NCI-H2029 treated with DMSO at 0.1 percent for 48 hours (cell line): ENCODE measurements at places on chromosomes 6 and 20.
A peak's percentile ranks its signal among the peaks of the same experiment; 100 is the strongest.

- DNase-seq = no peak
Measured at GRCh38 chr20:50815162-50815989, 20.5 kb downstream of the BCAS4 start.

GRCh38 chr6:166484863-166485262 lies 101.6 kb downstream of the RAMACL start:
- DNase-seq = no peak

- no peak for DNase-seq
Measured at GRCh38 chr20:44496976-44497375, 21.3 kb downstream of the TTPAL start.

- DNase-seq = no peak
Measured at GRCh38 chr20:34862724-34863123, 9.9 kb downstream of the GGT7 start.

GRCh38 chr6:17393892-17394631 lies 667 bp downstream of the CAP2 start:
- no peak for DNase-seq

GRCh38 chr20:888057-888456 lies 28.1 kb downstream of the ANGPT4 start:
- no peak for DNase-seq

GRCh38 chr20:44066645-44067606 lies 120.1 kb downstream of the JPH2 start:
- DNase-seq = no peak

- no peak for DNase-seq
Measured at GRCh38 chr6:57432157-57432556, 114.7 kb downstream of the PRIM2 start.

GRCh38 chr6:21955053-21955595 lies 341.7 kb downstream of the PRL start:
- DNase-seq = no peak

DNA sequence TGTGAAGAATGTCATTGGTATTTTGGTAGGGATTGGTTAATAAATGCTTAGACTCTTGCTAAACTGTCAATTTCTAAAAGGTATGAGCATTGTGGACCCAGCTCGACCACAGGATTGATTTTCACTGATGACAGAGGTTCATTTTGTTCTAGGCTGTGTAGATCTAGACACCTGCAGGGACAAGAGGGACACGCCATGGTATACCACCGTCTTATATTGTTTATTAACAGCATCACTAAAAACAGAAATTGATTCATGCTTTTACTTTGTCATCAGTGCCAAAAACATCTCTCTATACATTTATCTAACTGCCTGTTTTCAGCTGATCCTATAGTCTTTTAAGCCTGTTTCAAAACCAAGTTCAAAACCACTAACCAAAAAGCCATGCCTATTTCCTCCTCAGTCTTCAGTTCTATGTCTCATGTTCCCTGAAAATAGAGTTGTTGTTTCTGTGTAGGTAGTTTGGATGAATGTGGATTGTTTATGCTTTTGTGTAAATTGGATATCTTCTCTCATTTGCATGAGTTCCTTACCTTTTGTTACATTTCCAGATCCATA lies 109.8 kb downstream of the JAG1 start:
- DNase-seq = no peak

GRCh38 chr6:53264915-53265607 lies 83.7 kb downstream of the ELOVL5 start:
- DNase-seq = no peak

DNA sequence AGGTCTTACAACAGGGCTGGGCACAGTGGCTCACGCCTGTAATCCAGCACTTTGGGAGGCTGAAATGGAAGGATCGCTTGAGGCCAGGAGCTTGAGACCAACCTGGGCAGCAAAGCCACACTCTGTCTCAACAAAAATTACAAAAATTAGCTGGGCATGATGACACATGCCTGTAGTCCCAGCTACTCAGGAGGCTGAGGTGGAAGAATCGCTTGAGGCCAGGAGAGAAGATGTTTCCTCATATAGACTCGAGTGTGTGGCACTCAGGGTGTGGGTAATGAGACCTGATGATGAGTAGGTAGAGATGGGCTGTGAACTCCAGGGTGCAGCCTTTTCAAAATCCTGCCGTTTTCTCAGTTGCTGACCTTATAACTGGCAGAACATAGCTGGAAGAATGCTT lies 125.3 kb upstream of the FOXO3 start:
- DNase-seq = no peak

DNA sequence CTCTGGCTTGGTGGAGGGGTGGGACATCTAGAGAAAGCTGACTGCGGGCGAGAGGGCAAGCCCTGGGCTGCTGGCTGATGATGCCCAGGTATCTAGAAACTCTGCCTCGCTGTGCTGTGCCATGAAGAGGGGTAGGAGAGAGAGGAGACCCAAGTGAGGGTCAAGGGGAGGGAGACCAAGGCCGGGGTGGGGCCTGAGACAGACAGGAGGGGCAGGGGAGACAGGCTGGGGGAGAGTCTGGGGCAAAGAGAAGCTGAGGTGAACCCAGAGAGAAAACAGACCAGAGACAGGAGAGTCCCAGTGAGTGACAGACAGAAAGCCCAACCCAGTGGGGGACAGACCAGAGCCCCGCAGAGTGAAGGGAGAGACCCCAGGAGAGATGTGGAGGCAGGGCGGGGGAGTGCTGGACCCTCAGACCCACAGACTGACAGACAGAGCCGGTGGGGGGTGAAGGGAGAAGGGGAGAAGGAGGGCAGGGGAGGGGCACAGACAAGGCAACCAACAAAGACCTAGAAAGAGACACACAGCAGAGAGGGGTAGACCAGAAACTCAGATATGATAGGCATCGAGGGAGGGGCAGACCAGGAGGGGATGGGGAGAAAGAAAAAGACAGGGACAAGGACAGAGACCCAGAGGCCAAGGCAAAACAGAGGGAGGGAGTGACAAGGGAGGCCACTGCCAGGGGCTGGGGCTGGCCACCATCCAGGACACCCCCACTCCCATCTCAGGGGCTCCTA lies 5.9 kb downstream of the TEAD3 start:
- no peak for DNase-seq

GRCh38 chr20:31565699-31566318 lies 39.3 kb upstream of the ID1 start:
- no peak for DNase-seq

DNA sequence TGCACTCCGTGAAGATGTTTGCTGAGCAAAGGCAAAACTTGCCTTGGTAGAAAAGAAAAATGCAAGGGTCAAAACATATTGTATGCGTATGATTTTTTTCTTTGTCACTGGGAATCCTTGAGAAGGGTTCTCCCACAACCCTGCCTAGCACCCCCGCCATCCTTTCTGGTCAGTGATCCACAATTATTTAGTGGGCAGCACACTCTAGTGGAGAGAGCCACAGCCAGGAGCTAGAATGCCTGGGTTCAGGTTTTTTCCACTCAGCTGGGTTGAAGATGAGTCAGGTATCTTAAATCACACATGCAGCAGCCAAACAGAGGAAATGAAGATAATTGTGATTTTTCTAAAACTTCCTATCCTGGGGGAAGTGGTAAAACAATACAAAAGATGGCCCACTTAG lies 243.1 kb downstream of the PKHD1 start:
- no peak for DNase-seq

- peak; percentile 42 for DNase-seq
Measured at GRCh38 chr6:98832284-98833056, 1.9 kb upstream of the POU3F2 start.

DNA sequence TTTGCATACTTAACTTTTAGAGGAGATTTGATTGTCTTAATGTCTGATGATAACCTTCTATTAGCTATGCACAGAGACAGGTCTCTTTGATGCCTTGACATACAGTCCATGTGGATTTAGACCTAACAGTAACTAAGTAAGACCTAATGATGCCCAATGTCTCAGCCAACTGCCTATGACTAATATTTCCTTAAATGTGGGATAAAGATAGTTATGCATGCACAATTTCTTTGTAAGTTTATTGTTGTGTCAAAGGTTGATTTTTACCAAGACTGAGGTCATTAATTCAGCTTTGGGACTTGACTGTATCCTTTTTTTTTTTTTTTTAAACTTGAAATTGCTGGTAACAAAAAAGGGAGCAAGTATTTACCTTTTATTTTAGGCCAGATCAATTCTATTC lies 450.0 kb downstream of the HAO1 start:
- no peak for DNase-seq

DNA sequence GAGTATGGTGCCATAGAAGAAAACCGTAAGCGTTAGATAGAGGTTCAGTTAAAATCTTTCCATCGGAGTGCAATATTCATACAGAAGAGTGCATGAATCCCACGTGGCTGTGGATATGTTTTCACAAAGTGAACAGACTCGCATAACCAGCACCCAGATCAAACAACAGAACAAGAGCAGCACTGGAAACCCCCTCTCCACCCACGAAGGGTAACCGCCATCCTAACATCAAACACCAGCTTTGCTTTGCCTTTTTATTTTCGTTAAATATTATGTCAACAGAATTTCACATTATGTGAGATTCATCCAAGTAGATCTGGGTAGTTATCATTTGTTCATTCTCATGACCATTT lies 4.7 kb downstream of the GTSF1L start:
- no peak for DNase-seq

DNA sequence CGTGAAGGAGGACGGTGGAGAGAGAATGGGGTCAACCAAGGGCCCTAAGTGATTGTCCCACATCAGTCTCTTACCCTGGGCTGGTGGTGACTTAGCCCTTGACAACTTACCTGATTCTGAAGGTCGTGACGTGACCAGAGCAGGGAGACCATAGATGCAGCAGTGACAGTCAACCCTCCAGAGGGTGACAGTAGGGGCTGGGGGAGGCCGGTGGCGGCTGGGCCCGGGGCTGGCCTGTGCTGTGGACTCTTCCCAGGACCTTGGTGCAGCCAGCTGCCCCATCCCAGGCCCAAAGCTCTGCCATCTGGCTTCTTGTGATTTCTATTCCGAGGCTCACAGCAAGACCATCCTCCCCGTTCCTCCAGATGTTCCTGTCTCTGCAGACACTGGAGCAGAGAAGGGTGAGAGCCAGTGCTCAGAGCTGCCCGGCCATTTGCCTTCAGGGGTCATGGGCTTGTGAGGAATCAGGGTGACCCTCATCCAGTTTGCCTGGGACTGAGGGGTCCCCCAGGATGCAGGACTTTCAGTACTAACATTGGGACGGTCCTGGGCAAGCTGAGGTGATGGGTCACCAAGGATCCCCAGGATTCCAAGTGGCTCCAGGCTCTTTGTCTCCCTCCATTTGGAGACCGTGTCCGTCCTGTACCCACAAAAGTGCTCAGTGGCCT lies 36.0 kb downstream of the SUMO4 start:
- no peak for DNase-seq

DNA sequence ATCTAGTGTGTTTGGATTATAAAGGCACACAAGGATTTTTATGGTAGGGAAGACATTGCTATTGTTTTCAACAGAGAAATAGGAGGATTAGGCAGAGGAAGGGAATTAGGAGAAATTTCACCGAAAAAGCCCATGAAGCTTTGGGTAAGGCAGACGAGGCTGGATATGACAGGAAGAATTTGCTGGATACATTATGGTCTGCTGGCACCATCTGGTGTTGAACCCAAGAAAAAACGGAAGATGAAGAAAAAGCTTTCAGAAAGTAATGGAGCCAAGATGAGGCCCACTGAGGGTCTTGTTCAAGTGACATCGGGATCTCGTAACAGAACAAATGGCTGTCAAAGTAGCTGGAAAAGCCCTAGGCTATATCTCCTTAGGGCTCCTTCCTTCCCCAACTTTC lies 56.5 kb downstream of the OR2J2 start:
- DNase-seq = no peak

GRCh38 chr20:63846888-63847236 lies 14.4 kb upstream of the ABHD16B start:
- DNase-seq = no peak

- DNase-seq = no peak
Measured at GRCh38 chr20:64244281-64244805, 11.2 kb upstream of the PCMTD2 start.

GRCh38 chr20:50353289-50353961 lies 156.8 kb upstream of the PTPN1 start:
- no peak for DNase-seq

- DNase-seq = no peak
Measured at GRCh38 chr20:48236000-48236970, 451.0 kb upstream of the SULF2 start.

GRCh38 chr6:55276745-55277530 lies 50.3 kb upstream of the GFRAL start:
- DNase-seq = peak; percentile 1

DNA sequence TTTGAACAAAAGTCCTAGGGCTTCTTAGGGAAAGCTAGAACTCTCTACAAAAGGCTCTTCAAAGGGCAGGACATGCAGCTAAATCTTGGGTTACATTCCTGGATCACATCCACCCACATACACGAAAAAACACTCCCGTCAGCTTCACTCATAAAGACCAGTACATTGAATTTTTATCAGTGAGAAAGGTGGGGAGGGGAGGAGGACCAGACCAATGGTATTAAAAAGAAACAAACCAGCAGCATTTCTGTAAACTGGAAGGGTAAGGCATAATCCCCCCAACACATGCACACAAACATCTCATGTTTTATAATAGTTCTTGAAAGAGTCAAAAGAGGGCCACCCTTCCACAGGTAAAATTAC lies 31.6 kb downstream of the MYLK4 start:
- DNase-seq = no peak

DNA sequence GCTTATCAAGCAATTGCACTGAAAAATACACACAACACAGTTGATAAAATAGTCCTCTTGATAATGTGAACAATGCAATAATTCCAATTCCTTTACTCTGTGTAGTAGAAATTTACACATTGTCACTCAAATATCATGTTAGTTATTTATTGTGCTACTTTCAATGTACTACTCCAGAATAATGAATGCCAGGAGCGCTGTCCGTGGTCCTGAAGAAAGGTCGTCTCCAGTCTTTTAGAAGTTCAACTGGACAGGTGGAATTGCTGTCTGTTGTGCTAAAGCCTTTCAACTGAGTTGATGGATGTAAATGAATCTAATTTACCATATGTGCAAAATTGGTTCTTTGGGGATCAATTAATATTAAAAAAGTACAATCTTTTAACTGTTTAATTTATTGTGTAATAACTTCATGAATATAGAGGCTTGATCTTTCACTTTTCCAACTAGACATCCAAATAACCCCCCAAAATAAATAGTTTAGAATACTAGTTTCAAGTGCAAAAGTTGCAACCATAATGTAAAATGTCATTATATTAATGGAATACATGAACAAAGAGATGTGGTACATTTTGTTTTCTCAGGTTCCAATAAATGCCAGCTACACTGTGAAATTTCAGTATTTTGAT lies 3.2 kb downstream of the GRIK2 start:
- no peak for DNase-seq

GRCh38 chr20:20211988-20212518 lies 155.9 kb upstream of the INSM1 start:
- DNase-seq = peak; percentile 91

DNA sequence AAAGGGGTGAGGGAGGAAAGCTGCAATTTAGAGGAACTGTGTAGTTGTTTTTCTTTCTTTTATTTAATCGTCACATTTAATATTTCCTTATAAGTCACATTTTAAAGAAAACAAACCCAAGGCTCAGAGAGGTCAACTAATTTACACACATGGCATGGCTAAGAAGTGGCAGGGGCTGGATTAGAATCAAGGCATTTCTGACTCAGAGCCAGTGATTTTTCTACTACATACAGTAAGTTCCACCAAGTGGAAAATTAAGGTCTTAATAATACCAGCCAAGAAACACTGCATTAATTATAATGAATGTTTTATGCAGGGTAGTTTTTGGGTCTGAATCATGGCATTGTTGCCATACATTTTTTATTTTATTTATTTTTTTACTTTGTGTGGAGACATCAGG lies 607.7 kb upstream of the CITED2 start:
- no peak for DNase-seq

- no peak for DNase-seq
Measured at GRCh38 chr20:50127587-50128519, 14.9 kb upstream of the UBE2V1 start.

GRCh38 chr20:57620274-57620990 lies at the start of gene ZBP1:
ZBP1 (minus strand) TSS chr20:57620426; CDS start chr20:57620295, 131 bp downstream.
- DNase-seq = no peak
